ENCODE measurements at places on chromosomes 2 and 18.

- no peak for DNase-seq
These were observed 51.9 kb downstream of the DYSF start for GRCh38 chr2:71505086-71505769.

DNA sequence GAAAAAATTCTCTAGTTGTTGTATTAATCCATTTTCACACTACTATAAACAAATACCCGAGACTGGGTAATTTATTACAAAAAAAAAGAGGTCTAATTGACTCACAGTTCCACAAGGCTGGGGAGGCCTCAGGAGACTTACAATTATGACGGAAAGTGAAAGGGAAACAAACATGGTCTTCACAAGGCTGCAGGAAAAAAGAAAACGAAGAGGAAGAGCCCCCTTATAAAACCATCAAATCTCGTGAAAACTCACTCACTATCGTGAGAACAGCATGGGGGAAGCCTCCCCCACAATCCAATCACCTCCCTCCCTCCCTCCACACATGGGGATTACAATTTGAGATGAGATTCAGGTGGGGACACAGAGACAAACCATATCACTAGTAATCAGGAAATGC is 61.7 kb upstream of the SPTBN1 start:
- peak; percentile 33 for DNase-seq

- no peak for DNase-seq
These were observed 70.4 kb downstream of the CWC22 start for GRCh38 chr2:179936654-179937053.

DNA sequence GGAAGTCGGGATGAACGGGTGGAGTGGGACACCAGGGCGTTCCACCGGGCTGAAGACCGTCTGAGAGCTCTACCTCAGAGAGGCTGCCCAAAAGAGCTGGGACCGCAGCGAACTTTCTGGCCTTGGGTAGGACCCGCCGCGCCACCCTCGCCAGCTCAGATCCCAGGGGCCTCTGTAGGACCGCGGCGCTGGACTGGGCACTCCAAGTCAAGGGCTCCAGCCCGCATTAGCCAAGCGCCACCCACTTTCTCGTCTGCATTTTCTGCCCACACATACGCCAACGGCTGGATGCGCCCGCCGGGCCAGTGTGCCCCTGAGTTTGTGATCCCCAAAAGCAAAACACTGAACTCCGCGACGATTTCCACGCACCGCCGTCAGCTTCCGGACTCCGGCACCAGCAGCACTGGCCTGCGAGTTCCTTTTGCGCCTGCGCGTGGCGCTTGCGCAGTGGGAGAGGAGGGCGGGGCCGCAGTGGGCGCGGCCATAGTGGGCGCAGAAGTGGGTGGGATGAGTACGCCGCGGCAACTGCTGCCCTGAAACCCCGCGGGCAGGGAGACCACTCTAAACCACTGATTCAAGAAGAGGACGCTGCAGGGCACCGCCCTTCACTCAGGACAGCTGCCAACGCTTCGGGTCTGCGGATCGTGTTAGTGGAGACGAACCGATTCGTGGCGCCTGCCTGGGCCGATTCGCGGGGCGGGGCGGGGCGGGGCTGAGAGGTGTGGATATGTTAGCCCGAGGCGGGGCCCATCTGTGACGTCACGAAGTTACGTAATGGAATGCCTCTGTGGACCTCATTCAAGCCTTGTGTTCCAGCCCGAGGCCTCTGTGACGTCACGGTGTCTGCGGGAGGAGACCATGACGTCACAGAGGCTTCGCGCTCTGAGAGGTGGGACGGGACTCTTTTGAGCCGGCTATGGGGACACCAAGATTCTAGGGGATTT is 10.5 kb downstream of the OSR1 start:
- DNase-seq: peak; percentile 97

DNA sequence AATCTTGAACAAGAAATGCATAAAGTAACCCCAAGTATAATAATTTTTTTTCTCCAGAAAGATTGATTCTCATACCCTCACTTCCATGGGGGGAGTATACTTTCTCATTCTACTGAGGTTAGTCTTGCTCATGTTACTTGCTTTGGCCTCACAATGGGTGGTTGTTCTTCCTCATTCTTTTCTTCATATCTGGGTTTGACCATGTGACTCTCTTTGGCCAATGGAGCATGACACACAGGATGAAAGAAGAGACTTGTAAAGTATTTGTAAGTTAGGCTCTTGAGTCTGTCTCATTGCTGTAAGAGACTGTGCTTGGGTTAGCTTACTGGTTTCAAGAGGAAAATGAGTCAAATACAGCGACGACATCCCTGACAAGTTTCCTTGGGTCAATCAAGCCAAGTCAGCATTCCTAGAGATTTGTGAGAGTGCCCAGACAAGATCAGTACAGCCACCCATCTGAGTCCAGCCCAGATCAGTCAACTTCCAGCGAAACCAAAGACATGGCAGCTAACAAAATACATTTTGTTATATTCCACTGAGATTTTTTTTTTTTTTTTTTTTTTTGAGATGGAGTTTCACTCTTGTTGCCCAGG is 970.2 kb downstream of the BCL11A start:
- DNase-seq: no peak

DNA sequence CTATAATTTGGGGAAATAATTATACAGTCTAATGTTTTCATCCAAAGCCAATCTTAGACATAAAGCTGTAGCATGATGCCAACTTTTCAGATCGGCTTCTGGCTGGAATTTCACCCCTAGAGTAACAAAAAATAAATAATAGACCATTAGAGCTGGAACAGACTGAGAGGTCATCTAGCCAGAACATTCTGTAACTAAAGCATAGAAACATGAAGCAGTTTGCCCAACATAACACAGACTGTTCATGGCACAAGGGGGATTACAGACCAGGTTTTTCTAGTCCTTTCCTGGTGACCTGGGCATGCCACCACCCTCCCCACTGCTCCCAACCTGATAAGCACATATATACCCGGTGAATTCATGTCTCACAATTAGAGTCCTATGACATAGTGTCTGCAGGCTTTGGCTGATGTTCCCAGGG is 116.4 kb upstream of the PPP1CB start:
- no peak for DNase-seq

DNA sequence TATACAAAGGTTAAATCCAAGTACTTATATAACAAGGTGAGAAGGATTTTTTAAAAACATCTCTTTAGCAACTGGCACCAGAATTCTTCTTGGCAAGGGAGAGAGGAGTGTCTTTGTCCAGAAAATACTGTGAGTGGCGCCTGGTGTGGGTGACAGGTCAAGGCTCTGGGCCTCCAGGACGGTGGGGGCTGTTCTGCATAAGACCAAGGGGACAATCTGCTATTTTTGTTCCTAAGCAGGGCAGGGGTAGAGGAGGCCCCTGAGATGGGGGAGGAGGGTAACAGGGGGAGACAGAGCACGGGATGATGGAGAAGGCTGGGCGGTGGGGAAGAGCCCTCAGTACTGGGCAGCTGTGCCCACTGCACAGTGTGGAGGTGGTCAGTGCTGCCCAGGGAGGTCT is 51.6 kb upstream of the TAF1B start:
- no peak for DNase-seq

DNA sequence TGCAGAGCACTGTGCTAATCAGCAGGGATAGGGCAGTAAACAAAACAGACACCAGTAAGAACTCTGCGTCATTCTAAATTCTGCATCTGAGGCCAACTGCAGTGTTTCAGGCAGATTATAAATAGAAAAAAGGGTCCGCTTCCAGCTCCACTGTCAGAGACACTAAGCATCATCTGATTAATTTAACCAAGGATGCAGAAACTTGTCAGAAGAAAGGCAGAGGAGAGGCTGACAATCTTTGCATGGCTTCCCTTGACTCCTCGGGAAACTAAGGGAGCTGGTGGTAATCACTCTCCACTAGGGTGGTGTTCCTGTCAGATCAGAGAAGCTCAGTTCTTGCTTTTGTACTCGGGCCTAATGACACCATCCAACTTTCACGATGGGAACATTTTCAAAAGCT is 123.5 kb downstream of the DNAH6 start:
- no peak for DNase-seq

All from CD4-positive, alpha-beta T cell treated with Interleukin-12 subunit alpha and Interleukin-12 subunit beta, for 1 hour (primary cell).